ENCODE measurements at places on chromosomes 4 and X.

DNA sequence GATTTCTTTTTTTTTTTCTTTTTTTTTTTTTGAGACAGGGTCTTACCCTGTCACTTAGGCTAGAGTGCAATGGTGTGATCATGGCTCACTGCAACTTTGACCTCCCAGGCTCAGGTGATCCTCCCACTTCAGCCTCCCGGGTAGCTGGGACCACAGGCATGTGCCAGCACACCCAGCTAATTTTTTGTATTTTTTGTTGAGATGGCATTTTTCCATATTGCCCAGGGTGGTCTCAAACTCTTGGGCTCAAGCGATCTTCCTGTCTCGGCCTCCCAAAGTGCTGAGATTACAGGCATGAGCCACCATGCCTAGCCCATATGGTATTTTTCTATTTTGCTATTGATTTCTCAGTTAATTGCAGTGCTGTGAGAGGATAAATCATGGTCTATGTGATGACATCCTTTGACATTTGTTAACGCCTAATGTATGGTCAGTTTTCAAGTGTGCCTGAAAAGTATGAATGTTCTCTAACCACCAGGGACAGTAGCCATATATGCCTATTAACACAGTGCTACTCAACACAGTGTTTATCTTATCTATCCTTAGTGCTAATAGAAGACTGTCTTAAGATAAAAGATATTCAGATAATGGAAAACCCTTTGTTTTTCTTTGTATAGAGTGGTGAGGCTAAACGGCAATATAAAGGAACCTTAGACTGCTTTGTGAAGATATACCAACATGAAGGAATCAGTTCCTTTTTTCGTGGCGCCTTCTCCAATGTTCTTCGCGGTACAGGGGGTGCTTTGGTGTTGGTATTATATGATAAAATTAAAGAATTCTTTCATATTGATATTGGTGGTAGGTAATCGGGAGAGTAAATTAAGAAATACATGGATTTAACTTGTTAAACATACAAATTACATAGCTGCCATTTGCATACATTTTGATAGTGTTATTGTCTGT is 9.1 kb upstream of the HSPA4L start:
- no peak for DNase-seq

- DNase-seq: no peak
These were observed 678.1 kb downstream of the FAT4 start for GRCh38 chr4:125992891-125993290.

GRCh38 chr4:176052744-176053143 is 12.9 kb upstream of the WDR17 start:
- DNase-seq: no peak

DNA sequence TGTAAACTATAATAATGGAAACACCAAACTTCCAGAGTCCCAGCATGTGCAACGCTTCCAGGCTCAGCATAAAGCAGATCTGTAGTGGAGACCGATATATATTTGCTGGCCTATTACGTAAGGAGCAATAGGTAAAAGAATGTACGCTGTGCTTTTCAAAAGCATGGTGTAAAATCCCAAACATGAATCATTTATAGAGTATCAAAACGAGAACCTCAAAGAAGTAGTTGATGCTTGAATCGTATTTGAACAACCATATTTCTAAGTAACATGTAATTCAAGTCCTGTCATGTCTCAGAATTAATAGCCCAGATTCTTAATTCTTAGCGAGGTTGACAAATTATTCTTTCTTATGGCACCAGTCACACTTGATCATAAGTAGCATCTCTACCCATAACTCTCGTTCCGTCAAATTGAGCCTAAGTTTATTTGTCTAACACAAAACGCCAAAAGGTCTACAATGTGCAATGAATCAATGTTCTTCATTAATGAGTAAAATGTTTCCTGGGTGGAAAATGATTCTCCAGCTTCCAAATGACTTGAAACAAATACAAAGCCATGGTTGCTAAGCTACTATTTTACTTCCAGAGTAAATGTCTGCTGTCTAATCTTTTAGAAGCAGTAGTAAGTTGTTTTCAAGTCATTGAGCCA is 811.5 kb upstream of the FRG1 start:
- no peak for DNase-seq

- DNase-seq: no peak
These were observed 32.3 kb downstream of the SH3RF1 start for GRCh38 chr4:169238445-169238844.

All from T1000 (cell line).